NCI-H345 (cell line): ENCODE measurements at places on chromosomes 7 and 10.
A peak's percentile ranks its signal among the peaks of the same experiment; 100 is the strongest.

DNA sequence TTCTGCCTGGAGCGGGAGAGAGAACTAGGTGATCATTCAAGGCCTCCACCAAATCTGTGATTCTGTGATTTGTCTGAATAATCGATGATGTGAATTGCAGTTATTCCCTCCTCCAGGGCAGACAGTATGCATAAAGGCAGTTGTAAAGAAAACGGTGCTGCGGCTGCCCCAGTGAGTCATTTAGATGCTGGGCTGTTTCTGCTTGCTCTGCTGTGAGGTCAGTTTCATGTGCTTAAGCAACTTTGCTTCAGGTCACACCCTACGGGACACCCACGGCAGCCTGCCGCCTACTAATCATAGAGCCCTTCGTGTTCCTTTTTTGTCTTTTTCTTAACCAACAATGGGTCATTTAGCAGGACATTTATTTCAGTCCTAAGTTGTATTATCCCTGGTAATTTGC lies 158.1 kb upstream of the PITRM1 start:
- DNase-seq, result no peak

DNA sequence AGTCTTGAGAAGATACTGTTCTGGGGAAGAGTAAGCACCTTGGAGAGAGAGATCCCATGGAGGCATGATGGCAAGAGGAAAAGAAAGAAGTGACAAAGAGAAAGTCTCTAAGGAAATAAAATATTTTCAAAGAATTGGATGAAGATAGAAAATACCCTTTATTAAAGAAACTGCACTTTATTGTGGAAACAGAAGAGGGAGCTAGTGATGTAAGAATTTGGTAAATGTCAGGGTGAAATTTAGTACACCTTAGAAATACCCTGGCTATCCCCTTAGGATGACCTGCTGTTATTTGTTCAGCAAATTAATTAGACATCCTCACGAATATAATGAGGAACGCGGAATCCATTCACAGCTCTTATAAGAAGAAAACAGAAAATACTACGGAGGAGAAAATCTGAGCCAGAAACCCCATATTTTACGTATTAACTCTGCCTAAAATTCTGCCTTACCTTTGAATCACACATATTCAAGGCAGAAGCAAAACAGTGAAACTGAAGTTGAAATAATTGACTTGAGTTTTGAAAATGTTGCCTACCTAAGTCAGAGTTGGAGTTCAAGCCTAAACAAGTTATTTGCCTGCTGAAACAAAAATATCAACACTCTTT lies 90.7 kb downstream of the TFPI2 start:
- DNase-seq, result no peak

DNA sequence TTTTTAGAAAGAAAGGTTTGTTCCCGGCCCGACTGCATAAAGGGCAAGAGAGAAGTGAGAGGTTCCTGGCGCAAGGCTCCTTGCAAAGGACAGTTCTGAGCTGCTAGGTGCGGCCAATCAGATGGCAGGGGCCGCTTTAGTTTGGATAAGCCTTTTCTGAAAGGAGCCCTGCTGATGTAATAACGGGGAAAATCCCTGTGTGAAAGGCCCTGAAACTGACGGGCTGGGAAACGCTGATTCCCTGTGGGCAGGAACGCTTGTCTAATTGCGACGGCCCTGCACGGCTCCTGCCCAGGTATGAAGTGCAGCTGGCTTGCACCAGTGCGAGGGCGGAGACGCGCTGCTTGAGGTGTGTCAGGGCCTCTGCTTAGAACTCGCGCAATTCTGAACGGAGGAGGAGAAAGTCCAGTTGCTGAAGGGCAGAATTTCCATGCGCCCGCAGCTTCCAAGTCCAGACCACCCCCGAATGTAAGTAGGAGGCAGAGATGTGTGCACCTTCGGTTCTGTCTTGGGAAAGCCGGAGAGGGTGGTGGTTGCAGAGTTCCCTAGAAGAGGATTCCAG lies 30.5 kb downstream of the TACC2 start:
- no peak for DNase-seq

GRCh38 chr7:41861642-41862041 lies 158.8 kb upstream of the INHBA start:
- DNase-seq, result no peak

- no peak for DNase-seq
These were observed 87.3 kb downstream of the CCSER2 start for GRCh38 chr10:84415539-84416244.

GRCh38 chr7:47627580-47628283 lies 45.8 kb upstream of the TNS3 start:
- peak; percentile 13 for DNase-seq

DNA sequence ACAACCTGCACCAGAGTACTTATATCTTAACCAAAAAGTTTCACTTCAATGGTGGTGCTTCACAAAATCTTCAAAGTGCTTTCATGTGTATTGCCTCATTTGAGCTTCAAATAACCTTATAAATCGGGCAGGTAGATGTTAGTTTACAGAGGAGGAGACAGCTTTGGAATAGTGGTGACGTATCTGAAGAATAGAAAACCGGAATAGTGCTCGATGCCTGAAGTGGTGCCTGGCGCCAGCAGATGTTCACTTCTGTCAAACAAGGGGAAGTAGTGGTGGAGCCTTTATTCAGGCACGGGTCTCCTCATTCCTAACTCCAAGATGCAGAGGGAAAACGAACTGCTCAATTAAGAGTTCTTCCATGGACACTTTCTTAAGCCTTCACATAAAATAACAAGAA lies 58.1 kb downstream of the NHLRC2 start:
- no peak for DNase-seq

GRCh38 chr10:48765527-48765926 lies 80.9 kb downstream of the WDFY4 start:
- no peak for DNase-seq

DNA sequence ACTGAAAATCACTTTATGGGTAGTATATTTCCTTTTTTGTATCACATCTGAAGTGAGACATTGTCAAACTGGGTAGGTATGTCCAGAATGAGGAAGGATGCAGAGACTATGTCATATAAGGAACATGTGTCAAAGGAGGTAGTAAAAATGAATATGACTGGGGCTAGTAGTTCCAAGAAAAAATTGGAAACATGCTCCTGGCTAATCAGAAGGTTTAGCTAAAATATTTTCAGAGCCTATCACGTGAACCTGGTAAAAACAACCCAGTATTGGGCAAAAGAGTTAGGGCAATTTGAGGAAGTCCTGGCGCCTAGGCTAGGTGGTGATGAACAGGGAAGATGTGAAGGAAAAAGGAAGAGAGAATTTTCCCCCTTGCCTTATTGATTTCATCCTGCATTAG lies 26.4 kb downstream of the ENTPD1 start:
- no peak for DNase-seq

DNA sequence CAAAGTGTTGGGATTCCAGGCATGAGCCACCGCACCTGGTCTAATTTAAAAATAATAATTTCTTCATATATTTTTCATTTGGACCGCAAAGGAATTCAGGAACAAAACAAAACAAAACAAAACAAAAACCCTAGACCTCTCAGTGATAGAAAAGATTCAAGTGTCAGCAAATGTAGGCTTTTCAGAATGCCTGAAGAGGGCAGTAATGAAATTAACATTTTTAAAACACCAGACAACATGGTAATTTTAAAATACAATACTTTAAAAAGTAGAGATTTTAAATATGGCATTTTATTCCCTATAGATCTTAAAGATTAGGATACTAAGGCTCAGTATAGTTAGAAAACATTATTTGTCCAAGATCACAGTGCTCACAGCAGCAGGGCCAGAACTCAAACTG lies 36.6 kb downstream of the DNMBP start:
- no peak for DNase-seq

GRCh38 chr7:3917436-3917835 lies 616.4 kb downstream of the SDK1 start:
- no peak for DNase-seq
